Glutamatergic neuron (in vitro differentiated cells): ENCODE measurements at places on chromosomes 5 and 9. TPM values are rescaled to one million over a fixed set of nuclear protein-coding genes. Genes with fewer than 3 reads are reported as not detected.

DNA sequence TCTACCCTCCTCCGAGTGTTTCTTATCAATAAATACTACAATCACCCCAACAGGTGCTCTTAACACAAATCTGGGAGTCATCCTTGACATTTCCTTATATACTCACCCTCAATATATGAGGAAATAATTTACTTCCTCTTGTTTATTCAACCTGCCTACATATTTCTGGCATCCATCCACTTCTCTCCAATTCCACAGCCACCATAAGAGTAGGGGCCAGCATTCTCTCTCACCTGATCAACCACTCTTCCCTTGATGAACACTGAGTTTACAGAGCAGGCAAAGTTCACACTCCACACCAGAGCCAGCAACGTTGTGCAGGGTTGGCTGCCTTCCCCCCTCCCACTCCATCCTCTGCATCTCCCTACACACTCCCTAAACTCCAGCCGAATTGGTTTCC is 904.3 kb upstream of the DMAC1 start:
- peak overlapping the region; percentile 4 for H3K27ac ChIP-seq
- DNase-seq: no peak
- no peak overlapping the region for H3K4me3 ChIP-seq
- H3K36me3 ChIP-seq: no peaks in the 10 kb centered on the region

Gene FGF18
- total RNA-seq: 26.3 TPM

Gene SH3PXD2B
- total RNA-seq: 96.8 TPM

GRCh38 chr5:64587370-64587769 is 81.6 kb downstream of the RGS7BP start:
- no peaks in the 10 kb centered on the region for H3K4me1 ChIP-seq
- no peak overlapping the region for H3K4me3 ChIP-seq
- H3K36me3 ChIP-seq: no peaks in the 10 kb centered on the region
- DNase-seq: no peak

- H3K27ac ChIP-seq: no peak overlapping the region
- DNase-seq: no peak
- no peaks in the 10 kb centered on the region for H3K36me3 ChIP-seq
Observed at GRCh38 chr9:83937861-83938455, 16.7 kb upstream of the KIF27 start.

GRCh38 chr9:110257097-110257841 is 962 bp upstream of the TXN start:
- peaks cover 12% of the 10 kb centered on the region for H3K4me1 ChIP-seq
- no peak for DNase-seq
- peak overlapping the region; percentile 85 for H3K27ac ChIP-seq
- H3K4me3 ChIP-seq: peak overlapping the region; percentile 98
- H3K36me3 ChIP-seq: no peaks in the 10 kb centered on the region
- peaks cover 6% of the 10 kb centered on the region for H3K27me3 ChIP-seq

DNA sequence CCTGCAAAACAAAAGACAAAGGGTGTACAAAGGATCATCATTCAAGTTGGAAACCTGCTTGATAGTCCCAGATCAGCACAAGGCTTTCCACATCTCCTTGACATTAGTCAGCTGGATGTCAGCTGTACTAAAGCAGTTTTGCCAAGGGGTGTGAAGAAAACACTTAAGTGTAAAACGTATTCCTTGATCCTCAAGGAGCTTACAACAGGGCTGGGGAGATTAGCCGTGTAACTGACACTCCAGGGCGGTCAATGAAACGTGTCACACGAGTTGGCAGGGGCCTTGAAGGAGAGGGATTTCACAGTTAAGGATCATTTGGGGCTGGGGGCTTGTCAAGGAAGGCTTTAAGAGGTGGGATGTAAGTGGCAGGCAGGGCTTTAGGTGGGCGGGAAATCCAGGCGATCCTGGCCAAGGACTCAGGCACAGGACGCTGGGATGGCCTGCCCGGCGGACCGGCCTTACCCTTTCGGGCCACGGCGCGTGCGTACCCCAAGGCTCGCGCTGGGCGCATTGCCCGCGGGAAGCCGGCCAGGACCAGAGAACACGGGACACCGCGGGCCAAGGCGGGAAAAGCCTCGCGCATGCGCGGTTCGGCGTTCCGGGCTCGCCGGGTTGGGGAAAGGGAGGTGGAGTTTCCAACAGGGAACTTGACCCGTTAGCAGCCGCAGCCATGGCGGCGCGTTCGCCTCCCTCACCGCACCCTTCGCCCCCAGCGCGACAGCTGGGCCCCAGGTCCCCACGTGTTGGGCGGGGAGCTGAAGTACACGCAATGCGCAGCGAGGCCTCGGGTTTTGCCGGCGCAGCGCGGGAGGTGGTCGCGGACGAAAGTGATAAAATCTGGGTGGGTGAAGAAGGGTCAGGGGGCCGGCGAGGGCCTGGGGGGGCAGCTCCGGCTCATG is at the start of gene CNTLN:
CNTLN (plus strand) TSS at position 645 of the 899 bp plus-strand sequence; CDS start at position 671, 26 bp downstream.
- peak within 1 kb of the TSS; percentile 81 for H3K27ac ChIP-seq
- no peaks in the 10 kb centered on the region for H3K4me1 ChIP-seq
- H3K36me3 ChIP-seq: no peaks in the 10 kb centered on the region
